Left ventricle myocardium inferior (tissue), 1 donor: ENCODE measurements at places on chromosomes 16 and 17. TPM values are rescaled to one million over a fixed set of nuclear protein-coding genes. Genes with fewer than 3 reads are reported as not detected.

Gene SLC52A1
- total RNA-seq, result not detected

Gene AKAP1
- 214 TPM for total RNA-seq

Gene TAC4
- 0.44 TPM for total RNA-seq

Gene SGF29
- total RNA-seq, result 16.5 TPM

Gene KCNJ2
- 44.8 TPM for total RNA-seq

Gene ABI3
- total RNA-seq, result 4.9 TPM

Gene GSPT1
- 82.3 TPM for total RNA-seq

Gene ETV4
- total RNA-seq, result 0.60 TPM

Gene CA4
- 12.9 TPM for total RNA-seq

Gene ODAD4
- 1.3 TPM for total RNA-seq

Gene CNTNAP4
- not detected for total RNA-seq

Gene ZNF624
- total RNA-seq, result 1.2 TPM

Gene ASB16
- 12.9 TPM for total RNA-seq

Gene ARL5C
- total RNA-seq, result not detected

Gene KRTAP9-4
- total RNA-seq, result not detected

Gene PIK3R5
- 2.7 TPM for total RNA-seq

Gene CRK
- total RNA-seq, result 37.5 TPM

Gene FBXL16
- total RNA-seq, result 0.08 TPM

Gene HSD17B1
- 0.99 TPM for total RNA-seq

Gene TUBD1
- 7.8 TPM for total RNA-seq

Gene GLTPD2
- total RNA-seq, result not detected

Gene ITGAL
- 2.4 TPM for total RNA-seq

Gene RAPGEFL1
- 3.7 TPM for total RNA-seq

Gene AGRP
- total RNA-seq, result not detected

Gene DLX4
- not detected for total RNA-seq

Gene CA5A
- not detected for total RNA-seq

Gene AKAP10
- total RNA-seq, result 12.9 TPM

Gene INPP5K
- total RNA-seq, result 35.2 TPM

Gene KRT39
- not detected for total RNA-seq

Gene SEZ6L2
- total RNA-seq, result 0.38 TPM

Gene TSNAXIP1
- 0.49 TPM for total RNA-seq

Gene TEKT1
- not detected for total RNA-seq

Gene TBX4
- total RNA-seq, result not detected

Gene KCNH4
- total RNA-seq, result 0.16 TPM

Gene MYCBPAP
- 0.82 TPM for total RNA-seq

Gene SBK1
- 2.3 TPM for total RNA-seq

Gene PGAP6
- total RNA-seq, result 30.4 TPM

Gene KRT33B
- not detected for total RNA-seq
